ENCODE measurements at places on chromosomes 4 and X. TPM values are rescaled to one million over a fixed set of nuclear protein-coding genes. Genes with fewer than 3 reads are reported as not detected.

Gene RAB41
- total RNA-seq: not detected

Gene PAGE4
- total RNA-seq: not detected

Gene TMEM144
- 11.4 TPM for total RNA-seq

Gene OTUD5
- total RNA-seq: 22.7 TPM

Gene CABS1
- not detected for total RNA-seq

Gene TMPRSS11D
- not detected for total RNA-seq

Gene RBPJ
- 45.9 TPM for total RNA-seq

Gene LIN54
- 7.7 TPM for total RNA-seq

Gene SLC10A7
- total RNA-seq: 8.8 TPM

Gene TRIM61
- total RNA-seq: 3.5 TPM

DNA sequence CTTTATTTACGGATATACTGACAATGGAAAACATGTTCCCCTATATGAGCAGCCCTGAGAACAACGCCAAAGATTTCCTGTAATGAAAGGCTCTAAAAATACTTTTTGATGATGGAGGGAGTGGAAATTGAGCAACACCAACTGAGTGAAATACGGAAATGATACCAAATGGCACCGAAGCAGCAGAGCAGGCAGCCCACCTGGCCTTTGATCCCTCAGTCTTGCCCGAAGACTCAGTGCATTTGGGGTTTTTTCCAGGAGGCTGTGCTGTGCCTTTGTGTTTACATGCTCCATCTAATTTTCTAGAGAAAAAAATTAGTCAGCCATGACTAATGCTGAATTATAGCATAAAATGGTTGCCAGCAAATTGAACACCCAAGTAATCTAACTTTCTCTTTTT is 169.9 kb upstream of the RBPJ start:
- no peak for DNase-seq

DNA sequence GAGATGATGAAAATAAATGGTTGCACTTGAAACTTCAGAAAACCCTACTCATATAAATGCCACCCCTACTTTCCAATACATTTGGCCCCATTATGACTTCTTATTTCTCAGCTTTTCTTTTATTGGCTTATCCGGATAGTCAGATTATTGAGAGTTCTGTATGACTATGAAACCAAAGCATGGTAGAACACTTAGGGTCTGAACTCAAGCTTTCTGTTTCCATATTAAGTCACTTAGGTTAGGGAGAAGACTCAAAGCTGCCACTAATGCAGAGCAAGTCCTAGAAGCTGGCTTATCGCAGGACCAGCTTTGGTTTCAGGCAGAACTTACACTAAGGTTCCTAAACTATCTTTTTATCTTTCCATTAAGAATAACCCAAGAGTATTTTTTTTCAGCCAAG is 229.9 kb upstream of the CPEB2 start:
- DNase-seq: no peak

GRCh38 chr4:157564771-157565170 is 344.2 kb downstream of the GRIA2 start:
- DNase-seq: no peak

- no peak for DNase-seq
Observed at GRCh38 chr4:72577211-72577610, 8.2 kb upstream of the ADAMTS3 start.

DNA sequence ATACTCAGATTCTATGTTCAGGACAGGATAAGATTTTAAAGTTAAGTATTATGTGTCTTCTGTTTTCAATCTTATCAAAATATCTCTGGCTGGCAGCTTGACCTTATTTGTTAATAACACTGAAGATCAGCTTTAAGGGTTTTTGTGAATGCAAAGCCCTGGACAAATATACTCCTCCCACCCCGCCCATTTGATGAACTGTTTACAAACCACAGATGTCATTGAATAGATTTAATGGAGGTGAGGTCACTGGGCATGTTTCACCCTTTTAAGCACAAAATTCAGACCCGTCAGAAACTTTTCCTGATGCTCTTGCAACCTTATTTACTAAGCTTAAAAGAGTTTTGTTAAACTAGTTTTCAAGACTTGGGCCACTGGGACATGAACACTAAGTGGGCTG is 10.1 kb upstream of the CXCL8 start:
- no peak for DNase-seq

- no peak for DNase-seq
Observed at GRCh38 chr4:181845617-181846016, 397.6 kb upstream of the TENM3 start.

DNA sequence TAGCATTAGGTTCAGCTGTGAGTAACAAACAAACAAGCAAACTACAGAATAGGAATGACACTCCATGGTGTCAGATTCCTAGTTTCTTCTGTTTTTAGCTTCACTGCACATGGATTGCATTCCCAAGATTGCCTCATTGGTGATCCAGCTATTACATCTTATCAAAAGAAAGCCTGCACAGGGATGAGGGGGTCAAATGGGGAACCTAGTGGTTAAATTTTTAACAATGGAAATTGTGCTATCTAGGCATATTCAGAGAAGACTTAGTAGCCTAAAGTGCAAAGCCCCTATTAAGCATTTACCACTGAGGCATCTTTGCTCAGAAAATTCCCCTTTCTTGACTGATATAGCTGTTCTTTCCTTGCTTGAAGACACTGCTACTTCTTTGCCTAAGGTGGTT is 3.9 kb upstream of the TTC29 start:
- no peak for DNase-seq

DNA sequence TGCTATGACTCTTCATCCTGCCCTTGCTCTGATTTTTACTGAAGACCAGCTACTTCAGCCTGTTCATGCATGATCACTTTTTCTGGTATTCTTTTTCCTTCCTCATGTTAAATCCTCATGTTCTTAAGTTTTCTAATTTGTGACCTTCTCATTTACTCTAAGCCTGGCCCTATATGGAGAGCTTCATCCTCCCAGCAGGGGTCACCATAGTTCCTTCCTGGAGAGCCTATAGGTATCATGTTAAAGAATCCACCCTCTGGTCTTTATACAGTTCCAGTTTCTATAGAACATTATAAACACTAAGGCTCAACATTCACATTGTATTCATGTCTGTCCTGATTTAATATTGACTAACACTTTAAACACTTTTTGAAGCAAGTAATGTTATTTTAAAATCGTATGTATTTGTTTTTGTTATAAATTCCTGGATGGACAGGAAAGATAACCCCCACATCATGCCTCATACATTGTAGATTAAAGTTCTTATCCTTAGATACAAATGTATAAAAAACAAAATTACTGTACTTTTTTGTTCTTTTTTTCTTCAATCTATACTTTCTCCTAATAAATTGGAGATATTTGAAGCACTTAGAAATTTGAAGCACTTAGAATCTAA is 53.8 kb upstream of the OTUD4 start:
- no peak for DNase-seq

GRCh38 chr4:32261196-32261595 is 1541.0 kb downstream of the PCDH7 start:
- DNase-seq: no peak

- no peak for DNase-seq
Observed at GRCh38 chr4:105147016-105147552, 408 bp downstream of the TET2 start.

GRCh38 chrX:56762707-56763555 is 33.9 kb downstream of the NBDY start:
- no peak for DNase-seq

GRCh38 chr4:142886566-142886965 is 40.5 kb upstream of the INPP4B start:
- DNase-seq: no peak

GRCh38 chr4:94714365-94715160 is 43.2 kb upstream of the BMPR1B start:
- DNase-seq: no peak

DNA sequence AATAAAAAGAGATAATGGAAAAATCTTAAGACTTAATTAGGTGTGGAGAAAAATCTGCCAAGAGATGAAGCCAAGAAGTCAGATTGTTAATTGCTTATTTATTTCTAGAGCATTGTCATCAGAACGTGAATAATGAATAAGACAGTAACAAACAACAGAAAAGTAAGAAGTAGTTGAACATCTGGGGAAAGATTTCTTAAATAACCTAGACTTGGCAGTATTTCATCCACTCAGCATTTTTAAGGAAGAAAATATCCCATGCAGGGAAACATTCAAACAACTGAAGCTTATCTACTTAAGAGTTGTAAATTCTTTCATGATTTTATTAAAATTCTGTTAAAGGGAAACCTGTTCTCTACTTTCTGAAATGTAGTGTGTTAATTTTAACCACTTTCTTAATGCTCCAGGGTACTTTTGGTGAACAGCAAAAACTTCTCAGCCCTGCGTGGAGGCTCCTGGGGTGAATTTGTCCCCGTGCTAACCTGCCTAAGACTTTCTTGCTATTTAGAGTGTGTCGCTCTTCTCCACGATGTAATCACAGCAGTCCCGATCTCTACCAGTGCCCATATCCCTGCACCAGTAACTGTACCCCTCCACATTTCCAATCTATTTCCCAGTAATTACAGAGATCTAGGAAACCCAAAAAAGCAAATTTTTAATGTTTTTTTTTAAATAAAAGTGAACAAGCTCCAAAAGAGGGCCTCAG is 124.6 kb downstream of the CORIN start:
- DNase-seq: no peak

DNA sequence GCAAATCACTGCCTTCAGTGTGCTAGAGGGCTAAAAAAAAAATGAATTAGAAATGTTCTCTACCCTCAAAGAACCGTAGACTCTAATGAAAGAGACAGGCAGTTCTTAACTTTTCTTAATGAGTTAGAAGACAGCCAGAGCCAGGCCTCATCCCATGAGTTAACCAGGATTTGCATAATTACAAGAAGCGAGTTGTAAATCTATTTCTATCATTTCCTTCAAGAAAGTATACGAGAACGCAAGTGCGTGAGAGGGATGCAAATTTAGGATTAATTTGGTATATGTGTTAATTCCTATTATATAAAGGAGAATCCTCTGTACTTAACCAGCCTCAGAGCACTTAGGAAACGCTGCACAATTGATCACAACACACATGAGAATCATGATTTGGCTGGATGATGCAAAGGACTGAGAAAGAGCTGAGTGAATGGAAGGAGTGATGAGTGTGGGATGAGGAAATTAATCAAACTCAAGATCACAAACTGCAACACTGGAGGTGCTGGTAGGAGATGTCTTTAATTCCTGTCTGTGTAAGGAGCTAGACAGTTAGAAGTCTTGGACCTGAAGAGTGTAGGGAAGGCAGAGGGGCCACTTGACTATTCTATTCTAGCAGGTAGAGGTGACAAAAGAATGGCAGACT is 157.2 kb downstream of the ATP10D start:
- DNase-seq: no peak

DNA sequence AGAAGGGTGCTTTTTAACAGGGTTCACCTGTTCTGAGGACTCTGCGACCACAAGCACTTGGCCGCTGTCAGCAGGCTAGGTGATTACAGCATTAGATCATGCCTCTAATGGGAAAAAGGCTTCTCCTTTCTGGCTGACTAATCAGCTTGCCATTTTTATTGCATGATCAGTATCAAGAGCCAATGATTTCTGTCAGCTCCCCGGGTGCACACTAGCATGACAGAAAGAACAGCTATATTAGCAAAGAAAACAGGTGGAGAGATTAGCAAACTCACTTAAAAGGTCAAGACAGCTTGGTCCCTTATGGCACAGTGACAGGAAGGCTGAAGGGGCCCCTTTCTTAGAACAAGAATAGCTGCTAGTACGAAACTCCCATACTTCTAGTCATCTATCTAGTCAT is 170.0 kb downstream of the SMIM20 start:
- DNase-seq: no peak

GRCh38 chrX:41167888-41168287 is 82.6 kb downstream of the USP9X start:
- no peak for DNase-seq

- peak; percentile 81 for DNase-seq
Observed at GRCh38 chrX:19372170-19372546, 28.4 kb downstream of the PDHA1 start.

DNA sequence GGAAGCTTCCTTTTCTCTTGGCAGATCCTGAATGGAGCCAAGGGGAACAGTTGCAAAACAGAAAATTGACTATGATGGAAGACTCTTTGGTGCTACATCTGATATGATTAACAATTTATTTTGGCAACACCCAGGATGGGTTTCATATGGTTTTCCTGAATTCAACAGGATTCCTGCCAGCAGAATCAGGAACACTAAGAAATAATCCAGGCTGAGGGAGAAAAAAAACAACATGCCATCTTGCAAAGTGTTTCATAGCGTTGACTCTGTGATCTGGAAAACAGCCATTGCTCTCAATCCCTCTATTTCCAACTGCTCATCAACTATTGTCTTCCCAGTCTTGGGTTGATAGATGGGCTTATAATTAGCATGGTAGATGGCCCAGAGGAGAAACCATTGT is 303.8 kb upstream of the KLF3 start:
- DNase-seq: no peak

- DNase-seq: no peak
Observed at GRCh38 chr4:48602222-48602621, 112.2 kb downstream of the ZAR1 start.

GRCh38 chr4:159400558-159401225 is 297.8 kb downstream of the RAPGEF2 start:
- DNase-seq: no peak

DNA sequence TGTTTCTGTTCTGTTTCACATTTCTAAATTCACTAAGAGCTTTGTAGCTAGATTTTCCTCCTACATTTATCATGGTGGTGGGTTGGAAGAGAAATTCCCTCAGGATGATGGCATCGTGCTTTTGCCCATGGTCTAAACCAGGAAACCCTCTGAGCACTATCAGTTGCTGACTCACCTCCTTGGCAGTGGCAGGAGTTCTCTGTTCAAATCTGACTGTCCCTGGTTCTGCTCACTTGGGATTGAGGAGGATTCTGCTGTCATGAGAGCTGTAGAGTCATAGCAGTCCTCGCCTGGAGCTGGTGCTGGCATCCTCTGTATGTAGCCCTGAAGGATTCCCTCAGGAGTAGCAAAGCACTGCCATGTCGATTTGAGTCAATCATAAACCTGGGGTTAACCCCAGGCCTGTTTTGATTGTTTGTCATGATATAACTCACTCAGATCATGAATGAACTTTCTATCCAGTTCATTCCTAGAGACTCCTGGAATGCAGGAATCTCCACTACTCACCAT is 9.4 kb downstream of the TEX13A start:
- no peak for DNase-seq

DNA sequence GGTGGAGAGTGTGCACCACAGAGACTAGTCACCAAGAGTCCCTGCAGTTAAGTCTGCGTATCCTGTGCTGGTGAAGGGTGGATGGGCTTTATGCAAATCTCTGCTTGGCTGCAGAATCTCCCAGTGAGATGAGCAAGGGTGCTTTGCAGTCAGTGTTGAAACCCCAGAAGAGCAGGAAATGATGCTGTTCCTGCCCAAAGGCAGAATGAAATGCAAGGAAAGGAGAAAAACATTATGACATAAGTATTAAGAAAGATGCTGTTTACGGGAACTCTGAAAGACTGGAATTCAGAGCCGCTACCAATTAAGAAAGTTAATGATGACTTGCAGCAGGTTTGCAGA is 25.4 kb upstream of the ACSL1 start:
- DNase-seq: no peak

Measured in right cardiac atrium (tissue), 5 donors.